Eye (tissue), 1 donor: ENCODE measurements at places on chromosomes 3 and 15.

DNA sequence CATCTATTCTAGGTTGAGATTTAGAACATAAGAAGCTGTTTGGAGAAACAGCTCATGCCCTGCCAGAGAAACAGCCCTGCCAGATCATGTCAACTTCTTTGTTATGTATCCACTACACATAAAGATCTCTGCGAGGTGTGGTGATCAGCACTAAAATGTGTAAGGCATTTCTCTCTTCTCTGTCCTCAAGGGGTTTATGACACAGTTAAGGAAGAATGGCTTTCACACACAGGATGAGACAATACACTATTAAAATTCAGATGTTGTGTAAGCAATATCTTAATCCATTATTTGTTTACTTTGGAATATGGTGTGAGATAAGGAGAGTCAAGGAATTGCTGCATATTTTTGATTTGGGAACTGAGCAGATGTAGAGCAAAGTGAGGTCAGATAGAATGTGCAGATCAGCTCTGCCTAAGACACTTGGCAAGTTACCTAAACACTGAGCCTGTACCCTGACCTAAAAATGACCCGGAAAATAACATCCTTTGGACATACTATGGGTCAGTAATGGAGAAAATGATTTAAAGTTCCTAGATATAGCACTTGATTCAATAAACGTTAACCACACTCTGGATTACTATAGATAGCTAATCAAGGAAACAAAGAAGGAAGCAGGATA, 434.7 kb upstream of the PDZRN3 start:
- no peak for DNase-seq

- no peak for DNase-seq
Measured at GRCh38 chr15:62454567-62455172, 289.6 kb upstream of the C2CD4B start.

DNA sequence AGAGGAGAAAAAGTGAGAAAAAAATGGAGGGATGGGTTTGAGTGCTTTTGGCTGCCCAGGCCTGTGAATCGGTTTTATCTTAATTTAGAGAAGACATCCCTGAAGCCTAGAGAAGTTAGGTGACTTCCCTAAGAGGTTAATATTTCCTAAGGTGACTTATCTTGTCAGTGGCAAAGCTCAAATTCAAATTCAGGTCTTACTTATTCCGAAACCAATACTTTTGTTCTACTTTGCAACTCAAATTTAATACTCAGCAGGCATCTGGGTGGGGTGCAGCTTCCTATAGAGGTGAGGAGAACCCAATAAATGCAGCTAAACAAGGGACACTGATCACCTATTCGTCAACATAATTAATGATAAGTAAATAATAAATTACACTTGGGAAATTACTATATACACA, 54.9 kb upstream of the MYRIP start:
- no peak for DNase-seq

DNA sequence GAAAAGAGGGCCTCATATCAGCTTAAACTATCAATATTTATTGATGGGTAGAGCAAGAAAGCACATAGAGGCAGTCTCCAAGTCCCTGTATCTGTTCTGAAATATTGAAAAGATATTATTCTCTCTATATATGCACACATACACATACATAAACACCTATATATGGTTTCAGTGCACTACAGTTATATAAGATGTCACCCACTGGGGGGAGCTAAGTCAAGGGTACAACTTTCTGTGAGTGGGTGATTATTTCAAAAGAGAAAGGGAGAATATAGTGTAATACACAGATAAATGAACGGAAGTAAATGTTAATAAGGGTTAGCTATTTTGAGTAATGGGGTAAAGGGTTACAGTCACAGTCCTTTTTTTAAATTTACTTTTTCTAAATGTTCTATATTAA, 8.8 kb downstream of the SNTN start:
- no peak for DNase-seq

DNA sequence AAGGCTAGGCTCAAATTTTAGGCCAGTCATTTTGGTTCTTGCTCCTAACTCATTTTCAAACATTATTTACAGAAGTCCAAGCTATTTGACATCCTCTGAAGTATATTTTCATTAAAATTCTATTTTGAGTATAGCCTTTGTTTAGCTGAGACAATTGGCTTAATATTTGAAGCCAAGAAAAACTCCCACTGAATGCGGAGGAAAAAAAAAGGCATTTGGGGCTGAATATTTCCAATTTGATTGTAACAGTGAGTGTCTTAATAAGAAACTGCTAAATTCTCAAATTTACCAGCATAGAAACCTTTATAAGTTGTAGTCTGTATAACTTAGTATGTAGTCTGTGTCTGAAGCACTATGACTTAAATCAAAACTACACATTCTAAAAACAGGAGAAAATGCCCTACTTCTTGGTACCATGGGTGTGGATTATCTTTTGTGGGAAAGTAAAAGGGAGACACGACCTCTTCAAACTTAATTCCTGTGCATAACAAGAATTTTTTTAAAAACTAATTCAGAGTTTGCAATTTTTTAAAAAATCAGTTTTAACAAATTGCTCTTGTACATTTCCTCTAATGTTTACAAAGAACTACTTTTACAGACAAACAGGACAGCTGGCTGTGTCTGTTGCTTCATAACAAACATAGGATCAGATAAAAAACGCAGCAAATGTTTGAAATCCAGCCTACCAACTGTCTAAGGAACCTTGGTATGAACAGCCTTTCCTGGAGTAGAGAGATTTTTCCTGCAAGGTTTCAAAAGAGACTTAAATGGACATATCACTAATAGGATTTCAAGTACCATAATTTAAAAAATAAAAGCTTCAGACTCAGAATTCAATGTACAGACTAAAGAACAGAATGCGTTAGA, 52.7 kb upstream of the LMOD3 start:
- DNase-seq, result no peak

- no peak for DNase-seq
Measured at GRCh38 chr15:50886611-50887345, 21.7 kb upstream of the AP4E1 start.
